CD4-positive, CD25-positive, alpha-beta regulatory T cell (primary cell): ENCODE measurements at places on chromosomes 6 and 20. TPM values are rescaled to one million over a fixed set of nuclear protein-coding genes. Genes with fewer than 3 reads are reported as not detected.

DNA sequence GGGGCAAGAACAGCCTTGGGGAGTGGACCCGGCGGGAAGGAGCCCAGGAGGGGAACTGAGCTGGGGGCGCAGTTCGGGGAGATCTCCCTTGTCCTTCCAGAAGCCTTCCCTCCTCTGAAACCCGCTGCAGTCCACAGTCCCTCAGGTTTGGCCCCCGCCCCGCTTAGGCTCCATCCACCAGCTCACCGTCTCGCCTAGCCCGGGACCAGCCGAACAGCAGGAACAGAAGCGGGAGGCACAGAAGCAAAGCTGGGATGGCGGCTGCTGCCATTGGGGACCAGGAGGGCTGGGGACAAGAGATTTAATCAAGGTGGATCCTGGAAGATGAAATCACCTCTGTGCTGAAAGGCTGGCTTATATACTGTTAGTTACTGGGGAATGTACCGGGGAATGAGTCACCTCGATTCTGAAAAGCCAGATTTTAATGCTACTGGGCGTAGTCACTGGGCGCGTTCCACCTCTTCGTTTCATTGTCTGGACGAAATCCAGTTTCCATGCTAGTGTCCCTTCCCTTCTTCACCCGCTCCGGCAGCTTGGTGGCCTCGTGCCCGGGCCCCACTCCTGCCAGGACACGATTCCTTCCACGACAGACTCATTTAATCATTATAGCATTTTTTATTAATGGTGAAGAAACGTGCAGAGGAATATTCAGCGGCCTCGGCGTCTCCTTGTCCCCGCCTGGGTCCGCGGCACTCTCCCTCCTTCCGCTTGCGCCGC lies at the start of gene RAET1L:
Gene RAET1L (minus strand): TSS at position 332 of the 717 bp plus-strand sequence. CDS start 61 bp downstream, at position 271.
- peaks cover 5% of the 10 kb centered on the region for H3K27me3 ChIP-seq
- H3K36me3 ChIP-seq = no peaks in the 10 kb centered on the region
- DNase-seq = no peak
- H3K4me3 ChIP-seq = no peak within 1 kb of the TSS
- H3K27ac ChIP-seq = no peak within 1 kb of the TSS

The TCP11 gene
- total RNA-seq = not detected

GRCh38 chr6:110656492-110656891 lies 158.8 kb downstream of the CDK19 start:
- no peak overlapping the region for H3K4me3 ChIP-seq
- no peak for DNase-seq
- H3K36me3 ChIP-seq = peaks cover 2% of the 10 kb centered on the region
- no peak overlapping the region for H3K27ac ChIP-seq
- H3K27me3 ChIP-seq = no peaks in the 10 kb centered on the region

DNA sequence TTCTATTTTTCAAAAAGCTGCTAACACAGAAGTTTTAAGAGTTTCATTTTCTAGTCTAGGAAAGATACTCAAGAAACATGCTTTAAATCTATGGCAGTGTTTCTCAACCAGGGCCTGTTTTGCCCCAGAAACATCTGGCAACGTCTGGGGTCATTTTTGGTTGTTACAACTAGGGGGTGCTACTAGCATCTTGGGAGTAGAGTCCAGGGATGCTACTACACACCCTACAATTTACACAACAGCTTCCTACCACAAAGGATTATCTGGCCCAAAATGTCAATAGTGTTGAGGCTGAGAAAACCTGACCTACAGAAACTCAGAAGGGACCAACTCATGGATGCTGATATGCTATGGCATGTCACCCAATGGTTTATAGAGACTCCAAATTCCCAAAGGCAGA lies 24.4 kb downstream of the SERAC1 start:
- H3K27me3 ChIP-seq = no peaks in the 10 kb centered on the region
- no peak overlapping the region for H3K4me3 ChIP-seq
- H3K4me1 ChIP-seq = no peaks in the 10 kb centered on the region
- no peak overlapping the region for H3K27ac ChIP-seq
- peaks cover 13% of the 10 kb centered on the region for H3K36me3 ChIP-seq
- DNase-seq = no peak

GRCh38 chr6:136918706-136919105 lies 3.4 kb upstream of the SLC35D3 start:
- H3K27ac ChIP-seq = no peak overlapping the region
- H3K4me3 ChIP-seq = no peak overlapping the region
- peaks cover 9% of the 10 kb centered on the region for H3K36me3 ChIP-seq
- no peak for DNase-seq
- H3K4me1 ChIP-seq = peaks cover 39% of the 10 kb centered on the region

- no peaks in the 10 kb centered on the region for H3K27me3 ChIP-seq
- H3K27ac ChIP-seq = no peak overlapping the region
- no peak for DNase-seq
- peaks cover 38% of the 10 kb centered on the region for H3K4me1 ChIP-seq
Measured at GRCh38 chr6:34240329-34241248, 3.9 kb downstream of the HMGA1 start.
